Activated CD4-positive, CD25-positive, alpha-beta regulatory T cell treated with anti-CD3 and anti-CD28 coated beads, Interleukin-2, amount 50 U/mL, for 72 hours (primary cell): ENCODE measurements at places on chromosomes 11 and 22.

GRCh38 chr11:63922673-63923192 is 5.8 kb upstream of the RCOR2 start:
- DNase-seq, result no peak

DNA sequence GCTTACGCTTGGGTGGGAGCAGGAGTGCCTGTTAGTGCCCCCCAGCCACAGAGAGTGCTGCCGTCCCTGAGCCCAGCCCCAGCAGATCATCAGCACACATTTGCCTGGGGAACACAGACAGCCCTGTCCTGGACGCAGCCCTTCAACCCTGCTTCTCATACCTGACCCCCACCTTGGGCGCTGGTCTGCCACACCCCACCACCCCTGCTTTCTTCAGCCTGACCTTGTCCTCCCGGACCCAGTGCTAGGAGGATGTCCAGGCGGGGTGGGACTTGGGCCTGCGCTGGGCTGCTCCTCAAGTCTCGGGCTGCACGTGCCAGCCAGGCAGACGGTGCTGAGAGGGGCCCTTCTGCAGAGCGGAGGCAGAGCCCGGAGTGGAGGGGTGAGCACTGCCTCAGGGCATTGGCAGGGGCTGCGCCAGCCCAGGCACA is 119.2 kb downstream of the KCNQ1OT1 start:
- peak; percentile 13 for DNase-seq

GRCh38 chr22:40585310-40585751 is 51.2 kb downstream of the MRTFA start:
- DNase-seq, result no peak

- peak; percentile 57 for DNase-seq
These were observed 24.1 kb downstream of the GRAMD1B start for GRCh38 chr11:123454060-123454651.

GRCh38 chr22:41899110-41899509 is 15.8 kb downstream of the SHISA8 start:
- no peak for DNase-seq

DNA sequence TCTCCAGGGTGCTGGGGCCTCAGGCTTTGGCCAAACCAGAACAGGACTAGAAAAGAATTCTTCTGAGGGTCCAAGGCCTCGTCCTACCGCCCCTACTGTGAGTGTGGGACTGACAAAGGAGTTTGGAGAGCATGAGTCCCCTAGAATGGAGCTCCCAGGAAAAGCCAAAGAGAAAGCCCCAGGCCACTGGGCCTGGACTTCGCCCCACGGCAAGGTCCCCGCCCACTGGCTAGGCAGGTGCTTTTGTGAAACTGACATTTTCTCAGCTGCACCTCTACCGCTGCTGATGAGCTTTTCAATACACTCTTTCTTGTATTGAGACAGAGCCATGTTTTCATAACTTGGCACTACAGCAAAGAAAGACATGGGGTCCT is 9.7 kb upstream of the FGF3 start:
- no peak for DNase-seq

DNA sequence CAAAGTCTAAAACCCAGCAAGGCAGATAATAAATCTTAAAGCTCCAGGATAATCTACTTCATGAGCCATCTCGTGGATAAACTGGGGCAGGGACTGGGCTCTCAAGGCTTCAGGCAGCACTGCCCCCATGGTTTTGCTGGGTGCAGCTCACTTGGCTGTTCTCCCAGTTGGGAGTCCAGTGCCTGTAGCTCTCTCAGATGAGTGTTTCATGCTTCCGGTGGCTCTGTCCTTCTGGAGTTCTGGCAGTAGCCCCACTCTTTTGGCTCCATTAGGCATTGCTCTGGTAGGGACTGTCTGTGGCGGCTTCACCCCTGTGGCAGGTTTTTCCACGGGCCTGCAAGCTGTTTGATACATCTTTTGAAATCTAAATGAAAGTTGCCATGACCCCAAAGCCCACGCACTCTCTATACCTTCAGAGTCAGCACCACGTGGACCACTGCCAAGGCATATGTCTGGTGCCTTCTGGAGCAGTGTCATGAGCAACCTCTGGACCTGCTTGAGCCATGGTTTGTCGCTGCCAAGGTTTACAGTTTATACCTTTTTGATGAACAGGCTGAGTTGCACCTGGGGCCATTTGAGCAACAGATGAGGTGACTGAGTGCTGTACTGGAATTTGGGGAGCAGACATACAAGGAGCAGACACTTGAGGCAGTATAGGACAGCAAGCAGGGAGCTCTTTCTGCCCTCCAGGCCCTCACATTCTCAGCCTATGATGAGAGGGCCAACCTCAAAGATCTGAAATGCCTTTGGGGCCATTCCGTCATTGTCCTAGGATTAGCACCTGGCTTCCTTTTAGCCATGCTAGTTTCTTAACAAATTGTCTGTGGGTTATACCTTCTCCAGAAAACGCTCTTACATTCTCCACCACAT is 48.6 kb downstream of the MTNR1B start:
- no peak for DNase-seq

- no peak for DNase-seq
These were observed 911 bp downstream of the A4GALT start for GRCh38 chr22:42719656-42720262.

GRCh38 chr11:108559904-108560303 is 33.7 kb downstream of the EXPH5 start:
- no peak for DNase-seq

DNA sequence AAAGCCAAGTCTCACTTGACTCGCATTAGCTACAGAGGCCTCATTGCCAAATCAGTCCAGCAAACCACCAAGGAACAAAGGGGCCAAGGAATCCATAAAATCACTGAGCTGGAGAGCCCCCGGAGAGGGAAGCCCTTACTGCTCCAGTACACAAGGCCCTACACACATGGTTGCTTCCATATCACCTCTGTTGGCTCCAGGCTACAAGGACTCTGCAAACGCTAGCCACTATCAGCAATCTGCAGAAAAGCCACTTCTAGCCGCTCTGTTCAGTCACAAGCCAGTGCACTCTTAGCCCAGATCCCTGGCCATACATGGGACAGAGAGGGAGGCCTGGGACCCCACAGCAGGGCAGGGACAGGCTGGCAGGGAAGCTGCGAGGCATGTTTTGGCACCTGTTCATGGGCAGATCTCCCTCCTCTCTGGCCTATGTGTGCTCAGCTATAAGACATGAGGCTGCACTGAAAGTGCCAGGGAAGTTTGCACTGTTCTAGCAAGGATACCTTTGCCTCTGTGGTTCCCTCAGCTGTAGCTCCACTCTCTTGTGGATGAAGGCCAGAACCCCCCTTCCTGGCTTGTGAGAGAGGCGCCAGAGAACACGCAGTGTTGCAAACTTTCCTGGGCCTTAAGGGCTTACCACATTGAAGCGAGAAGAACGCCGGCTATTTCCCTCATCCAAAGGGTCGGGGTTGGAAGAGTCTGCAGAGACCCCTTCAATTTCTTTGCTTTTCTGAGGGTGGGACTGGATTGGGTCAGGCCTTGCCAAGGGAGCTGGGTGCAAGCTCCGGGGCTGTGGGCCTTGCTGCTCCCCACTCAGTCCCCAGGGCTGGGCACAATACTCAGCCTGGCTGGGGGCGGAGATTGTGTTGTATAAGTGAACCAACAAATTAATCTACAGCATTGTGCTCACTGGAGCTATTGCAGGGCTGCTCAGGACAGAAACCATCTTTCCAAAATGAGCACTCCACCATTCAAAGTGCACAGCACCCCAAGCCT is 108.7 kb upstream of the PITPNB start:
- no peak for DNase-seq

- peak; percentile 62 for DNase-seq
These were observed 9.2 kb downstream of the FXYD2 start for GRCh38 chr11:117815262-117815803.

GRCh38 chr11:70033711-70034070 is 44.4 kb upstream of the ANO1 start:
- no peak for DNase-seq

DNA sequence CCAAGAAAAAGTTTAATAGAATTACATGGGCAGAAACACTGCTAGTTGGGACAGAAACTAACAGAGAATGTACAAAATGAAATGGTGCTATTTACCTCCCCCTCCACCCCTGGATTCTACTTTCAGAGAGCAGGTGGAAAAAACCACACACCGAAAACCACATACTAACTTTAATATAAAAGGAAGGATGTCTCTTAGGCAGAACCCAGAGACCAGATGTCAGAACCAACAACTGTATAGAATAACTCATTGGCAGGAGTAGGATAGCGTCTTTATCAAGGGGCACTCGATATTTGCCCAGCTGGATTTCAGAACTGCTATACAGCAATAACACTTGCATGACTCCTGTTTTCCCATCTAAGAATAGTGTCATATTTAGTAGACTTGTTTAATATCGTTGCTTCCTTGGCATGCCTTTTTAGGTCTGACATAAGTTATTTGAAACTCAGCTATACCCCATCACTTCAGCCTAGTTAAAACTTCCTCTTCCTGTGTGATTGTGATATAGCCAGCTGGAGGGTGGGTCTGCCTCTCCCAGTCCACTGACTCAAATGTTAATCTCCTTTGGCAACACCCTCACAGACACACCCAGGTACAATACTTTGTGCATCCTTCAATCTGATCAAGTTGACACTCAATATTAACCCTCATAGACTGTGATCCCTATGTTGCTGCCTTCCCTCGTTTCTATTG is 1.2 kb downstream of the SLC22A25 start:
- no peak for DNase-seq

- DNase-seq, result no peak
These were observed 39.7 kb downstream of the ACAT1 start for GRCh38 chr11:108160970-108161566.

DNA sequence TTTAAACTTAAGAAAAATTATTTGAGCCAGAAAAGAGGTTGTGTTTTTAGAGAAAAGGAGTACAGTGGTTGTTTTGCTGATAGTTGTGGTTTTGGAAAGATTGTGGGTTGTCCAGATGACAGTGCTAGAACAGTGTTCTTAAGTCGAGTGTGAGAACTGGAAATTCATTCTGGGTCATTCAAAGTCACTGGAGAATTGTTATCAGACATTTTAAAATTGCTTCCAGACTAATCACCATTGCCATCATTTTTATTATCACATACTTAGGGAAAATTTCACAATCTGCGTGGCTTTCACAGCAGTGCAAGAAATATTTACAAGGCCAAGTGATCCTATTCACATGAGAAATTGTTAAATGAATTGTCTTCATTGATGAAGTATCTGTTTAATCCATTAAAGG is 242.2 kb upstream of the DDI1 start:
- no peak for DNase-seq

- DNase-seq, result no peak
These were observed 53.4 kb downstream of the LIF start for GRCh38 chr22:30193031-30193775.

GRCh38 chr11:60895687-60896086 is 10.7 kb downstream of the PRPF19 start:
- no peak for DNase-seq

DNA sequence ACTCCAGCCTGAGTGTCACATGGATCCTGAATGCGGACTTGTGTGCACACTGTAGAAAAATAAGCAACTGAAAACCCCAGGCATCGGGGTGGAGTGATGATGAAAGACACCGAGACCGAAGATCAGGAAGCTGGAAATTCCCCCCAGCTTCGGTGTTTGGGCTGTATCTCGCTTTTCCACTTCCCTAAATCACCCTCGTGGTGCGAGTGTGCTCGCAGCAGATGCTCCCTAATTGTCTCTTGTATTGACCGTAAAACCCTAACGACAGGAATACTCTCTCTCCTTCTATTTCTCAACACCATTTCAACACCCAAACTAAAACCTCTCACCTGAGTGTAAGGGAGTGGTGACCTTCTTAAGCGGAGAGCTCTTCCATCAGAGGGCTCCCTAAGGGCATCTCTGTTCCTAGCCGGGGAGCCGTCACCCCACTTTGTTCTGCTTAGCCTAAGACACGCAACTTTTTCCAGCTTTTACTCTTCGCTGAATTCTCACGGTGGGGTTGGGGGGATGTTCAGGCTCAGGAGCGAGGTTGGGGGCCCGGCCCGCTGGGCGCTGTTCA is 635 bp upstream of the GRK3 start:
- DNase-seq, result no peak

GRCh38 chr11:119591836-119592310 is 137.1 kb downstream of the NECTIN1 start:
- no peak for DNase-seq

- no peak for DNase-seq
These were observed 44.2 kb upstream of the LINC01488 start for GRCh38 chr11:69437001-69437875.

DNA sequence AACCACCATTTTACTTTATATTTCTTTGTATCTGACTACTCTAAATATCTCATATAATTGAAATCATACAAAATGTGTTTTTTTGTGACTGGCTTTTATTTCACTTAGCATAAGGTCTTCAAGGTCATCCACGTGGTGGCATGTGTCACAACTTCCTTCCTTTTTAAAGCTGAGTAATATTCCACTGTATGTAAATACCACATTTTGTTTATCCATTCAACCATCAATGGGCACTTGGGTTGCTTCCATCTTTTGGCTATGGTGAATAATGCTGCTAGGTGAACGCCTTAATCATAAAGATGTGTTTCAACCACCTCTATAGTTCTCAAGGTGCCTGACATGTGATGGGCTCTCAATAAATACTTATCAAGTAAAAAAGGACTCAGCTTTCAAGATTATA is 15.5 kb downstream of the RAB30 start:
- DNase-seq, result no peak

DNA sequence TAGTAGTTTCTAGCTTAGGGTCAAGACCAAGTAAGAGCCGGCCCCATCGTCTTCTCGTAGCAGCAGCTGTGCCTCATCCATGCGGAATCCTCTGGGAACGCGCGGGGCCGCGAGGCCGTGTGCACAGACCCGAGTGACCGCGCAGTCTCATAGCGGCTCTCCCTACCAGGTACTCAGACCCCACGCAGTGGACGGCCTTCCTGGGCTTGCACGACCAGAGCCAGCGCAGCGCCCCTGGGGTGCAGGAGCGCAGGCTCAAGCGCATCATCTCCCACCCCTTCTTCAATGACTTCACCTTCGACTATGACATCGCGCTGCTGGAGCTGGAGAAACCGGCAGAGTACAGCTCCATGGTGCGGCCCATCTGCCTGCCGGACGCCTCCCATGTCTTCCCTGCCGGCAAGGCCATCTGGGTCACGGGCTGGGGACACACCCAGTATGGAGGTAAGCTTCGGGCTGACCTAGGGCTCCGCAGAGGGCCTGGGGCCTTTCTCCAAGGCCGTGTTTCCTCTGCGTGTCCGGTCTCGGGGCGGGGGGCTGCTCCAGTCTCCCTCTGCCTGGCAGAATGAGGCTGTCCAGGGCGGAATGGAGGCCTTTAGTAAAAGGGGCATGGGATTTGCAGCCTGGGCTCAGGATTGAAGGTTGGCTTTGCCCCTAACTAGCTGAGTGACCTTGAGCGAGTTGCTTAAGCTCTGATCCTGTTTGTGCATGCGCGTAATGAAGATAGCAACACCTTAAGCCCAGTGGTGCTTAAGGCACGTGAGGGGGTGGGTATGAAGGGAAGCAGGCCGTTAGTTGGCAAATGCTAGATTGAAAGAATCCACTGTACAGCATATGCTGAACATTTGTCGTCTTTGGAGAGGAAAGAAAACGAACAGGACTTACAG is 48.9 kb downstream of the ST14 start:
- no peak for DNase-seq

DNA sequence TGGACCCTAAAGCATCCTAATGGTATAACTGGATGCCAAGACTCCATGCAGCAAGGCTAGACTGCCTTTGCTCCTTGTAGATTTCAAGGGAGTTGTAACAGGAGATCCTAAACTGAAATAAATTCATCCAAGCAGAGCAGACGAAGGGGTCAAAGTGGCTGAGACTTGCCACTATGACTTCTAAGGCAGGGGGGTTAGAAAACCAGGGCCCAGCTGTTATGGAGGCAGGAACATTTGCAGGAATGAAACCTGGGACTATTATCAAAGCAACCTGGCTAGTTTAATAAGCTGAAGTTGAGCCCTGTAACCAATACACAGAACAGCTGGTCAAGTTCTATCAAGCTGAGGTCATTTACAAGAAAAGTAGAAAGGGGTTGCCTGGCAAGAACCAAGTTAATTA is 122.2 kb upstream of the TRPC6 start:
- no peak for DNase-seq
